ENCODE measurements at places on chromosomes 6 and 20.

DNA sequence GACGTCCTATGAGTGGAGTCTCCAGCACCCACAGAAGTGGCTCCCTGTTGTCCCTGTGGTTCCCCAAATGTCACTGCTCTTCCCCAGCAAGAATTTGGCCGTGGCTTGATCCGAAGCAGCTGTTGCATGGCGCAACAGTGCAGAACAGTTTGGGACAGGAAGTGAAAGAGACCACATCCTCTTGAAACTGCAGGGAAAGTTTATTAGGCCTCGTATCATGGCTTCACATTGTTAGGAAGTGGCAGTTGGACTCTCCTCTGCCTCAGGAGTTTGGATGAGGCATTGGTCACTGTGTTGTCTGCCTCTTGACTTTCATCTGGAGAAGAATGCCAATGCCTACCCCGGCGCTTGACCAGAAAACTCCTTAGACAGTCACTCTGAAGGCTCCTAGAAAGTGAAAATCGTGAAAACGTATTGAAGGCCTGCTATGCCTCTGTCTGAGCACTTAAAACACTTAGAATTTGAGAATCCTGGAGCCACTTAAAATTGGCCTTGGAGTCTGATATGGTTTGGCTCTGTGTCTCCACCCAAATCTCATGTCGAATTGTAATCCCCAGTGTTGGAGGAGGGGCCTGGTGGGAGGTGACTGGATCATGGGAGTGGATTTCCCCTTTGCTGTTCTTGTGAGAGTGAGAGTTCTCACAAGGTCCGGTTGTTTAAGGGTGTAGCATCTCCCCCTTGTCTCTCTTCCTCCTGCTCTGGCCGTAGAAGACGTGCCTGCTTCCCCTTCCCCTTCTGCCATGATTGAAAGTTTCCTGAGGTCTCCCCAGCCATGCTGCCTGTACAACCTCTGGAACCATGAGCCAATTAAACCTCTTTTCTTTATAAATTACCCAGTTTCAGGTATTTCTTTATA lies 334.9 kb upstream of the JARID2 start:
- no peak for DNase-seq

GRCh38 chr6:16559071-16559470 lies 202.2 kb downstream of the ATXN1 start:
- no peak for DNase-seq

GRCh38 chr20:20755674-20756319 lies 43.4 kb upstream of the RALGAPA2 start:
- DNase-seq = no peak

- DNase-seq = no peak
Measured at GRCh38 chr6:90167514-90168379, 128.9 kb downstream of the BACH2 start.

- no peak for DNase-seq
Measured at GRCh38 chr20:62297449-62298227, 5.2 kb upstream of the ADRM1 start.

GRCh38 chr6:154920495-154921200 lies 74.5 kb upstream of the TIAM2 start:
- peak; percentile 60 for DNase-seq

- no peak for DNase-seq
Measured at GRCh38 chr20:44477151-44477550, 1.5 kb downstream of the TTPAL start.

DNA sequence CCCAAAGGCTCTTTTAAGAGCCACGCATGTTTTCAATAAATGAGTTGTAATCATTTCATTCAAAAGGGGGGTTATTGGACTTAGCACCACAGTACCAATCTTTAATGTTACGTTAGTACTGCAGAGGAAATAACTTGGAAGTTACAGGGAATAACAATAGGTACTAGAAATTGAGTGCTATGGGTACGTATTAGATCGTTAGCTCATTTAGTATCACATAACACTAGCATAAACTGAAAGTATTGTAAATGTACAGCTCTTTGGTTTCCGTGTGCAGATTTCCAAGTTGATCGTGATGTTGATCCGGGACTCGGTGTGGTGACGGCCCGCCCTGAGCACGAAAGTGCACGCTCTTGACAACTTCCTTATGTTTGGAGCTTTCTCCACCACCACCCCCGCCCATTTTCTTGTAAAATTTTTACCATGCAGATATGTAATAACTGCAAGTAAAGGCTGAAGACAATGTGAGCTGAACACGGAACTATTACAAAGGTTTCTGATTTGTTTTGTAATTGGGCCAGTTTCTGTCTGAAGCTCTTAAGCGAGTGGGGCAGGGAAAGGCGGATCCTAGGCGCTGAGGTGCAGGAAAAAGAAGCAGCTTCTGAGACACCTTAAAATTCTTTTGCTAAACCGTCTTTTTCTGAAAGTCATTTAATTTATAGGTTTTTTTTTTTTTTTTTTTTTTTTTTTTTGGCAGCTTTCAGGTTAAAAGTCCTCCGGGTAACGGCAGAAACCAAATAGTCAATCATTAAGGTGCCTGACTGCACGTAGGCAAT lies 71.5 kb downstream of the HFE start:
- peak; percentile 62 for DNase-seq

DNA sequence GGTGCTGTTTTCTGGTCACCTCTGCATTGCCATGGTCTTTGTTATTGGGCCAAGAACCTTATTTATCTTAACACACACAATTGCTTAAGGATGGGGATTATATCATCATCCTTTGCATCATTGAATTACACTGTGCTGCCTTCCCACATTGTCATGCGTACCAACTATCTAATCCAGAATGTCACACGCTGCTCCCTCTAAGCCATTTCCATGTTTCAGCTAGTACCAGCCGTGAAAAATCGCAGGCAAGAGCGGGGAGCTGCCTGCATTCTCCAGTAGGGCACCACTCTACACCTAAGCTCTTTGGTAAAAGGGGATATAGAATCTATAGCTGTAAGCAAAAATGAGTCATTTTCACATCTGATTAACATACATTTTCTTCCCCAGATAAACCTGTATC lies 277.0 kb downstream of the PRL start:
- DNase-seq = no peak

- no peak for DNase-seq
Measured at GRCh38 chr6:56156643-56157042, 90.7 kb downstream of the COL21A1 start.

All from astrocyte of the hippocampus (primary cell).